Osteoblast (primary cell): ENCODE measurements at places on chromosomes 5 and 9. TPM values are rescaled to one million over a fixed set of nuclear protein-coding genes. Genes with fewer than 3 reads are reported as not detected.

The FCHSD1 gene
- 21.8 and 22.4 TPM in 2 replicates for total RNA-seq

DNA sequence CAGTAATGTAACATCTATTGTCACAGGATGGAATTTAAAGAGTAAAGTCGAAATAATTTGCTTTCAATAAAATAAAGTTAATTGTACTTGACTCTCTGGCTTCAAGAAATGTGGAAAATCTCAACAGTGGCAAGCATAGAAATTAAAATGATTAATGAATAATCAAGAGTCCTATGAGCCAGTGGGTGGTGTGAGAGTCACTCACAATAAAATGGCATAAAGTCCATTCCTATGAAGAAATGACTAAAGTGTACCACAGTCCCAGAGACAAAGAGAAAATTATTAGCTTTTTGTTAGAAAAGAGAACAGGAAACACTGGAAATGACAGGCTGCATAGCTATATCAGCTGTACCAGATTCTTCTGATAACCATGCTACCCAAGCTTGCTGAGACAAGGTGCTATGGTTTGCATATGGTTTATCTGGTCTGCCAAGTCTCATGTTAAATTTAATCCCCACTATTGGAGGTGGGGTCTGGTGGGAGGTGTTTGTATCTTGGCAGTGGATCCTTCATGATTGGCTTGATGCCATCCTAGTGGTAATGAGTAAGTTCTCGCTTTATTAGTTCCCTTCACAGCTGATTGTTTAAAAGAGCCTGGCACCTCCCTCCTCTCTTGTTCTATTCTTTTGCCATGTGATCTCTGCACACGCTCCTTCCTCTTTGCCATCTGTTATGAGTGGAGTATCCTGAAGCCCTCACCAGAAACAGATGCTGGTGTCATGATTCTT, 647.7 kb upstream of the ITGA1 start:
- DNase-seq: no peak

The CLIC3 gene
- total RNA-seq: 1.5 and 2.5 TPM in 2 replicates

DNA sequence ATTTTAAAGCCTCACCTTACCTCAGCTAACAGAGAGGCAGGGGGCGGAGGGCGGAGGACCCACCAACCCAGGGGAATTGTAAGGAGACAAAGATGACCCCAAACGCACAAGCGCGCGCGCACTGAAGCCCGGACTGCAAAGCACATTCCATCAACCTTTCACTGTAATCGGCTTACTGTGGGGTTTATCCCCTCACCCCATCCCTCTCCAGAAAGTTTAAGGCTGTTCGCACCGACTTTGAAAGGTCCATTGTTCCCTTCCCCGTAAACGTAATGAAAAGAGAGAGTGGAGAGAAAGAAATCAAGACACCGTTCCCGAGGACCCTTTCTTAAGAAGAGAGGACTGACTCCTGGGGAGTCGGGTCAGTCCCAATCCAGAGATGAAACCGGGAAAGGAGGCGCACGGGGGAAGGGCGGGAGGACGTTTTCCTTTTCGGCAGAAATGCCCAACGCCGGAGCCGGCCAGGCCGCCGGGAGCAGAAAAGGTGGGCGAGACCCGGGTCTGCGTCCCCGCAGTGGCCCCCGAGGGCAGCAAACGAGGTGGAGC, 464 bp downstream of the CEMIP2 start:
- DNase-seq: peak; percentile 66
